NCI-H1436 treated with DMSO at 0.1 percent for 48 hours (cell line): ENCODE measurements at places on chromosomes 11 and 22.

DNA sequence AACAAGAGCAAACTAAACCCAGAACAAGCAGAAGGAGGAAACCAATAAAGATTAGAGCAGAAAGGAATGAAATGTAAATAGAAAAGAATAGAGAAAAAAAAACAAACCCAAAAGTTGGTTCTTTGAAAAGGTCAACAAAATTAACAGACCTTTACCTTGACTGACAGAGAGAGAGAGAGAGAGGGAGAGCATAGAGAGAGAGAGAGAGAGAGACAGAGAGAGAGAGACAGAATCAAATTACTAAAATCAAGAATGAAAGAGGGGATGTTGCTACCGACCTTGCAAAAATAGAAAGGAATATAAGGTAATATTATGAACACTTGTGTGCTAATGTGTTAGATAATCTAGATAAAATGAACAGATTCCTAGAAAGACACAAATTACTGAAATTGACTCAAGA lies 22.6 kb upstream of the AMPD3 start:
- no peak for DNase-seq

DNA sequence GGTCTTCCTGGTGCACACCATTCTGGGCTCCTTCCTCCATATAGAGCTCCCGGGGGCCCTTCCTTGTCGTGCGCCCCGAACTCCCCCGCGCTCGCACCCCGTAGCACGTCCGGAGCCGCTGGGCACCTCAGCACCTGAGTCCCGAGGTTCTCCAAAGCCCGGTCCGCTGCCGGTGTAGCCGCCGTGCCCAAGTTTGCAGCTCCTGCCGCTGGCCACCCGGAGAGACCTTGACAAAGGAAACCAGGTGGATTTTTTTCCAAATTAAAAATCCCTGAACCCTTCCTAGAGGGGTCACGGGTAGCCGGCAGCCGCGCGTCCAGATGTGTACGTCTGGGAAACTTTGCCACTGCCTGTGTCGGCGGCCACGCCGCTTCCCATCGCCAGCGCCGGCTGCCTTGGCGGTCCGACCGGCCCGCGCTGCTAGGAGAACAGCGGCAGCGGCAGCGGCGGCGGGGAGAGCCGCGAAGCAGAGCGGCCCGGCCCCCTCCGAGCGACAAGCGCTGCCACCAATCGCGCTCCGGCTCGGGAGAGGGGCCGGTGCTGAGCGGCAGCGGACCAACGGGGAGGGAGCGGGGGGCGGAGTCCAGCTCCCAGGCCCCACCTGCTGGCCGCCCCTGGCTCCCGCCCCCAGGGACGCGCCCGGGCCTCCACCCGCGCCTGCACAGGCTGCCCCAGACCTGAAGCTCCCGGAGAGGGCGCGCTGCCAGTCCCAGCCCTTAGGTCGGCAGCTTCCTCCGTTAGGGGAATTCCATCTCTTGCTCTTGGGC lies at the start of gene GALNT18:
Gene GALNT18 (minus strand): TSS at position 433 of the 767 bp plus-strand sequence.
- peak; percentile 74 for DNase-seq

GRCh38 chr11:72634472-72635095 lies 39.6 kb downstream of the PDE2A start:
- no peak for DNase-seq

GRCh38 chr11:118897721-118898310 lies 14.1 kb downstream of the CXCR5 start:
- DNase-seq = no peak
